ENCODE measurements at places on chromosomes 6 and 20.

GRCh38 chr6:122758927-122759334 lies 20.6 kb upstream of the FABP7 start:
- DNase-seq = no peak

DNA sequence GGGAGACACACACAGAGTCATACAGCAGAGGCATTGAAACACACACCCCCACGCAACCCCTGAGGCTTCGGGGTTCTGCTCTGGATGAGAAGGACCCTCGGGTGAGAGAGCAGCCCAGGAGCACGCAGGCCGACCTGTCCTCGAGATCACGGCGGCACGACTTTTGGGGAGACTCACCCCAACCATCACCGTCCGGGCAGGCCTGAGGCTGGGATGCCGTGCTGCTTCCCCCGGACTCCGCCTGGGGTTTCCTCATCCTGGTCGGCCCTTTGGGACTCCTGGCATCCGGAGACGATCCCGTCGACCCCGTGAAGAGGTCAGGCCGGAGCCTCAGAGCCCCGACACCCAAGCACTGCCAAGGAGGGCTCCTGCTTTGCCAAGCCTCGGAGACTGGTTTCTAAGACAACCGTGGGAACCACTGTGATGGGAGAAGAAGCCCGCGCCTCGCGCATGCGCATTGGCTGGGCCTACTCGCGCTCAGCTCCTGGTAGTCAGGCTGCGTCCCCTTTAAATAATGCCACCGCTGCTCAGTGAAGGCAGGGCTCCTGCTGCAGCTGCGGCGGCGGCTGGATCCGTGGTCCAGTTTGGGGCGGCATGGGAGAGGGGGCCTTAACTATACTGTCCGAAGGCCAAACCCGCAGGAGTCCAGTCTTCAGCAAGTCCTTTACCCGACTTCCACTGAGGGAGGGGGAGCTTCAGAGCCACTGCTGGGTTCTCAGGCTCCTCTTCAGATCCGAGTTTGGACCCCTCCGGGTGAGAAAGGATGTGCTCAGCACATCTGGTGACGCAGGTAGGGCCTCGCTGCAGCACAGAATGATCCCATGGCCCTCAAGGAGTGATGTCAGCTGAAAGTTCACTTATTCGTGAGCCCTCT lies 171.4 kb upstream of the ZNF337 start:
- DNase-seq = peak; percentile 40

DNA sequence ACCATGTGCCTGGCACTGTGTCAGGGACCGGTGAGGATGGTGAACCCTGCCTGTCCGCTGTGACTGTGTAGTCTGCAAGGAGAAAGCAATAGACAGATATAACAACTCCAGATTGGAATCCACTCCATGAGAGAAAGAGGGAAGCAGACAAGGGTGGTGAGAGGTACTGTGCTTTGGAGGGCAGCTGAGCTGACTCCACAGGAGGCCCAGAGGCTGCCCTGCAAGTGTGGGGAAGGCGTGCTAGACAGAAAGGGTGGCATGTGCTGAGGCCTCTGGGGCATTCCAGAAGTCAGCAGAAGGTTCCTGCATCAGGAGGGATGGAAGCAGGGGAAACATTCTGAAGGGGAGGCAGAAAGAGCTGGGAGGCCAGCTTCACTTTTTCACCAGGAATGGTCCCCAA lies 39.3 kb upstream of the APCDD1L start:
- no peak for DNase-seq

DNA sequence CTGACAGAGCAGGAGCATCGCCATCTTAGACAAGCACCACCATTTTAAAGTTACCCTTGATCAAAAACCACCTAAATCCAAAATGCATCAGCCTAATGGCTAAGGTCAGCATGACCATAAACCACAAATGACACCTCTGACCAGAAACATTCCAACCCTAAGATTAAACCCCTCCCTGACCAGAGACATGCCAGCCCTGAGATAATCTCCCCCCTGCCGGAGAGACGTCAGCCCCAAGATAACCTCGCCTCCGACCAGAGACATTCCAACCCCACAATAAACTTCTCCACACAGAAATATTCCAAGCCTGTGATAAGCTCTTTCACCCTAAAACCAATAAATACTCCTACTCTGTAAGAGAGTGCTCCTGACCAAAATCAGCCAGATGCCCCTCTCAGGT lies 53.5 kb downstream of the PXDC1 start:
- DNase-seq = no peak

GRCh38 chr6:108492131-108492766 lies 68.5 kb upstream of the FOXO3 start:
- DNase-seq = no peak

- DNase-seq = no peak
Measured at GRCh38 chr20:48038713-48039112, 253.4 kb upstream of the SULF2 start.

DNA sequence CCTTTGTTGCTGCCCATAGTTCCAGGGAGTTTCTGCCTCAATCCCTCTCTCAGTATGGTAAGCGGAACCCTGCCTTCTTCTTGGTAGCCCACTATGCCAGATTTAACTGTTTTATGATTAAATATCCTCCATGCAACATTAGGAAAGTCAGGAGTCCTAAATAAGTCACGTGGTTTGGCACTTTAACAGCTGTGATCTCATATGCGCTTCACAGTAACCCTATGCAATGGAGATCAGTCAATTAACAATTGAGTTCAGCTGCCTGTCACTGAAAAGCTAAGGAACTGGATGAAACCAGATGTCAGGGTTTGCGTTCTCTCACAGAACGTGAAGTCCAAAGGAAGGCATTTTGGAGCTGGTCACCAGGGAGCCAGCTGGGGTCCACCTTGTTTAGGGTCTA lies 81.6 kb downstream of the PSMB1 start:
- no peak for DNase-seq

DNA sequence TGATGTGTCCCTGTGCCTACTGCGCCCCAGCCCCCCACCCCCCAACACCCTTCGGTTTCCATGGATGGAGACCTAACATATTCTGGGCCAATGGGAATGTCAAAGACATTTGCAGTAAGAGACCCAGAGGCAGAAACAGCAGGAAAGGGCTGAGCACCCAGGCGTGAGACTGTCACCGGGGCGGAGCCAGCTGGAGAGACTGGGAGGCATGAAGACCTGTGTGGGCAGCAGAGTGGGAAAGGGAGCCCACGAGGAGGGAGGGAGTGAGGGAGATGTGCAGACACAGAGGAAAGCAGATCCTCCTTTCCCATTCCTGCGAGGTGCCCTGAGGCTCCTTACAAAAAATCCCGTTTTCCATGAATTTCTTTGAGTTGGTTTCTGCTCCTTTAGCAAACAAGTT lies 150.2 kb downstream of the FOXC1 start:
- no peak for DNase-seq

DNA sequence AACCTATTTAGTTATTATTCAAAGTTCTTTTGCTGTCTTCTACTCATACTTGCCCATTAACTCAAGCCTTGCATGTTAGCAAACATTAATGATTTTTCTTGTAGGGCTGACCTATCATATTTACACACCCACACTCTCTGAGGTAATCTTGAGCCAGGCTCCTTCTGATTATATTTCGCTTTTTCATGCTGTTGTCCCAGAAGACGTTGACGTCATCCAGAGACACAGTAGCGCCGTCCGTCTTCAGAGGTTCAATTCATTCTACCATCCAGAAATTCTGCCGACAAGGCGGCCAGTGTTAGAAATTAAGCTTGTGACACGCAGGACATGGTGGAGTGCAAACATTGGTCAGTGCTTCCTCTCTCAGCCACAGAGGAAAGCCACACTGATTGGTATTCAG lies 584.7 kb downstream of the BMP2 start:
- DNase-seq = no peak

GRCh38 chr6:127136786-127137185 lies 18.3 kb downstream of the RSPO3 start:
- DNase-seq = no peak

DNA sequence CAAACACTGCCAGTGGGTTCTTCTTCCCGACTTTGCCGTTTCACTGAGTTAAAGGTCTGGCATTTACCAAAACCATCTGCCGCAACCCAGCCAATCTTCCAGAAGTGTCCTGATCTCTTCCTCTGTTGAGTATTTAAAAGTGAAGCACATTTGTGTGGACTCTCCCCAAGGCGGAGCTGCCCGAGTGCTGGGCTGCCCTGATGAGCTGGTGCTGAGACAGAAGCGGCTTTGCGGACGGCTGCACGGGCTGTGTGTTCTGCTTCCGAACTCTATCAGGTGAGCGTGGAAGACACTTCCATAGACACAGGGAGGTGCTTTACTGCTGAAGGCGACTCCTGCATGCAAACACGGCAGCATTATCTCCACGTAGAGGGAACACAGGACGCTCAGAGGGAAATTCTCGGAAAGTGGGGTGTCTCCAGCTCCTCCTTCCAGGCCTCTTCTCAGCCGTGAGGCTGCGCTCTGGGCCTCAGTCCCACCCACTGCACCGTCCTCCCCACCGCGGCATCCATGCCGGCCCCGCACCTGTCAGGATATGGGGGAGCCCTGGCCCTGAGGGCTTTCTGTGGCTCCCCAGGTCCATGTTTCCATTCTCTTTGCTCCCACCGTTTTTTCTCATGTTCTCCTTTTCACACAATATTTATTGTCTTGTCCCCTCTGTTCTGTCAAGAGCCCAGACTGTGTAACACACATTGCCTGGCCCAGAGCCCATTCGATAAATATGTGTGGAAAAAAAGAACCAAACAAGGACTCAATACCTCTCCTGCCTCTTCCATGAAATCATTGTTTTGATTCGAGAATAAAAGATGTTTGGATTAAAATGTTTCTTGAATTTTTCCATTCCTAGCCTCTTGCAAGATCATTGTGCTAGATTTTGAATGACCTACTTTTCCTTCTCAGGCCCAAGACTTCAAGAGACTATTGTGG lies 205.1 kb downstream of the DLL1 start:
- DNase-seq = no peak

GRCh38 chr6:48775157-48775556 lies 664.2 kb upstream of the PTCHD4 start:
- DNase-seq = no peak

- no peak for DNase-seq
Measured at GRCh38 chr20:34254979-34255378, 13.8 kb downstream of the ASIP start.

GRCh38 chr6:15981956-15982355 lies 146.9 kb upstream of the MYLIP start:
- DNase-seq = no peak

DNA sequence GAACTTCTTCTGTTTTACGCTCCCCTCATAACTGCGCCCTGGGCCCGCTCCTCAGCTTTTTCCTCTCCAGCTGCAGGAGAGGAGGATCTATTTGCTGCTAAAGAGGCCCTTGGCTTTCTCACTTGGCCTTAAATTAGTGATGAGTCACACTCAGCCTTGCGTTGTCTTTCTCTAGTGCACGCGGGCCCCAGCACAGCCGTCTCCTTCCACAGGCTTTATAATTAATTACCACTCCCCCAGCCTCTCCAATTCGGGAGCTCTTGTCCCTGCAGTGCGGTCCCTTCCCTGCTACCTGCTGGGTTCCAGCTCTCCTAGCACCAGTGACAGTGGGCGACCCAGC lies 25.2 kb downstream of the PACSIN1 start:
- DNase-seq = no peak

DNA sequence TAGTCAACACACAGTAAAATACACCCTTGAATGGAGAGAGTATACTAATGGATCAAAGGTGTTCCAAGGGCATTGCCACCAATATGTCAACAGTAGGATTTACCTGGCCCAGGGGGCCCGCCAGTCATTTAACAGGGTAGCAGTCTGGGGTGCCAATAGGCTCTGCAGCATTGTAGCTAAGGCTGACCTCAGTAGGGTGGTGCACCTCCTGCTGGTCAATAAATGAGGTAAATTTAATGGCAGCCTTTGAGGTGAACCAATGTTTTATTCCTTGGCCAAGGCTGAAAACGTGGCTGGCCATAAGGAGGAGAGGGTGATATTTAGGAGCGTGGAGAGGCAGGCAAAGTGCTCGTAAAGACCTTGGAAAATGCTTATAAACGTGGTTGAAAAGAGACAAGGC lies 147.2 kb downstream of the RPS12 start:
- DNase-seq = no peak

DNA sequence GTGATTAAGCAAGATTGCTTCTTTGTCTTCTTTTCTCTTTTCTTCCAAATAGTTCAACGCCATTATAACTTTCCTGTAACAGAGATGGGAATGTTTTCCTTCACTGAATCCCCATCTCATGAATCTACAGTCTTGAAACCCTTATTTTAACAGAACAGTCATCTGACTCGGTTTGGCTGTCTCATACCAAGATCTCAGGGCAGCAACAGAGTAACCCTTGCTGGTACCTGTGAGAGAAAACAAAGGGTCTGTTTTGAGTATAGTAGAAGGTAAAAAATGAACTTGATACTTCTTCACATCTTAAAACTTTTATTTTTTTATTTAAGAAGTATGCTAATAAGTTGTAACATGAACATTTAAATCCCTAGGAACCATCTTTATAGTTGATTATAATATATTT lies 19.6 kb upstream of the DSE start:
- no peak for DNase-seq

- no peak for DNase-seq
Measured at GRCh38 chr6:106631346-106631745, 2.0 kb downstream of the QRSL1 start.

DNA sequence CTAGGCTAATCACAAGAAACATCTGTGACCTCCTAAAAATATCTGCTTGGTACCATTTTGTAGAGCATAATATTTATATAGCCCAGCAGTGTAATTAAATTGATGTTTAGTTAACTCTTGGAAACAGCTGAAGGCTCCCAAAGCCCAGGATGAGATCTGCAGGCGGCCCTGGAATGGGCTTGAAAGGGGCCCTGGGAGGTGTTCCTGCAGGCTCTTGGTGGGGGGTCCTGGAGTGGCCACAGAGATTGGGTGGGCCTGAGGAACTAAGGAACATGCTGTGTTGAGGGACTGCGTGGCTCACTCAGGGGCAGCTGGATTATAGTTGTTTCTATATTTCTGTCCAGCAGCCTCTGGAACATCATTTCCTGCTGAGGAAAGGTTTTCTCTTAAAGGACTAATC lies 9.2 kb downstream of the SCP2D1 start:
- no peak for DNase-seq

DNA sequence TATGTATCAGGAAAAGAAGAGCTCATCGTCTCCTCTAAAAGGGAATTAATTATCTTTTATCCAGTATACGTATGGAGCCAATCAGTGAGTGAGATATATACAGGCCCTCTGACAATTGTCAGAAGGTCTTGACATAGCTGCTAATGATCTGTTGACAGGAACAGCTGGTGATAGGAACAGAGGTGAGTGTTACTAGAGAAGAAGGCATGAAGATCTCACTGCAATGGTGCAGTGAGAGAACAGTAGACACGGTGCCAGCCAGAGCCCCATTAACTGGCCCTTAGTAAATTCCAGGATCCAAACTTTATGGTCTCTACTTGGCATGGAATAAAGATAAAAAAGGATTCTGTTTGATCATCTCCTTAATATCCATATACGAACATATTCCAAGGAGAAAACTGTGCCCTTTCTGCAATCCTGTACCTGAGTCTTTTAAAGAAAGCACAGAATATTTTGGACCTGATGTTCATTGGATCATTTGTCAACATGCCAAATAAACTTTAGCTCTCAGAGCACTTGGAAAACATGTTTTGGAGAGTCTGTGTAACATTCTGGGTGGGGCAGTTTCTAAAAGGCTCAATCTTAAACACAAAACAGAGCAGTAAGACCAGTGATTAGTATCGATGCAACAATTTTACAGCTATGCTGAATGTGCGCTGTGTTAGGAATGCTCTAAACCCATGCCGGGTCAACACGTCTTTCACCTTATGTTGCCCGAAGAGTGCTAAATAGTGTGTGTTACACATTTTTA lies 135.8 kb upstream of the CITED2 start:
- DNase-seq = no peak

GRCh38 chr6:35298625-35299140 lies 1.1 kb downstream of the DEF6 start:
- no peak for DNase-seq

- DNase-seq = no peak
Measured at GRCh38 chr6:142378138-142378875, 76.5 kb downstream of the ADGRG6 start.

Data from activated naive CD4-positive, alpha-beta T cell (primary cell).